CD8-positive, alpha-beta memory T cell (primary cell): ENCODE measurements at places on chromosomes 7 and 10. TPM values are rescaled to one million over a fixed set of nuclear protein-coding genes. Genes with fewer than 3 reads are reported as not detected.
A peak's percentile ranks its signal among the peaks of the same experiment; 100 is the strongest.

Gene FAM25G
- not detected for total RNA-seq

Gene TRIM73
- 3.6 TPM for total RNA-seq

Gene FOXI2
- not detected for total RNA-seq

GRCh38 chr10:48797830-48798229, 113.2 kb downstream of the WDFY4 start:
- no peak for DNase-seq

DNA sequence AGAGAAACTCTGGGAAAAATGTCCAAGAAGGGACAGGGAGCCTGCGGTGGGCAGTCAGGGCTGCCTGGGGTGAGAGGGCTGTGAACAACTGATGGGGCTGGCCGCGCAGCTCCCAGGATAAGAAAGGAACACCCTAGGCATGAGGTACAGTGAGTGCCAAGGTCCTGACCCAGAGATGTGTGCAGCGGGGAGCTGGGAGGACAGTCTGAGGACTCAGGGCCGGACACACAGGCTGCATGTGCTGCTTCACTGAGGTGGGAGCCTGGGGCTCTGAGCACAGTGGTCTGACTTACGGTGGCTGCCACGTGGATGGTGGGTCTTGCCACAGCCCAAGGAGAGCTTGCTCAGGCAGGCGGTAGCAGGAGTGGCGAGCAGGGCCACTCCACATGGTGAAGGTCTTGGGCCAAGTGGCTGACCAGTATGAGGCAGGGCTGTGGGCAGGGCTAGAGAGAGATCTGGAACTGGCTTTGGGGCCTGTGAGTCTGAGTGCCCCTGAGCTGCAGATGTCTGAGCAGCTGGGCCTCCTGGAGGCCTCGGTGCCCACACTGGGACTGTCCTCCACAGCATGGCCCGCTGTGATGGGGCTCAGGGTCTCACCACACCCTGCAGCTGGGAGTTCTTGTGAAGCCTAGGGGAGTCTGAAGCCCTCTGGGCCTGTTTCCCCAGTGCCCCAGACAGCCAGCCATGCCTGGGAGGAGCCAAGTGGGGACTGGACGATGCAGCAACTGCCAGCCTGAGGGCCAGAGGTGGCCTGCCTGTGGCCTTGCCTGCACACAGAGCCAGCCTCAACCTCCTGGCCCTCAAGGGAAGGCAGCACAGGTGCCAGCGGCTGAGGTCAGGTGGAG, 60.3 kb downstream of the RASGEF1A start:
- DNase-seq: no peak

GRCh38 chr7:47299496-47299895, 282.4 kb downstream of the TNS3 start:
- DNase-seq: no peak

DNA sequence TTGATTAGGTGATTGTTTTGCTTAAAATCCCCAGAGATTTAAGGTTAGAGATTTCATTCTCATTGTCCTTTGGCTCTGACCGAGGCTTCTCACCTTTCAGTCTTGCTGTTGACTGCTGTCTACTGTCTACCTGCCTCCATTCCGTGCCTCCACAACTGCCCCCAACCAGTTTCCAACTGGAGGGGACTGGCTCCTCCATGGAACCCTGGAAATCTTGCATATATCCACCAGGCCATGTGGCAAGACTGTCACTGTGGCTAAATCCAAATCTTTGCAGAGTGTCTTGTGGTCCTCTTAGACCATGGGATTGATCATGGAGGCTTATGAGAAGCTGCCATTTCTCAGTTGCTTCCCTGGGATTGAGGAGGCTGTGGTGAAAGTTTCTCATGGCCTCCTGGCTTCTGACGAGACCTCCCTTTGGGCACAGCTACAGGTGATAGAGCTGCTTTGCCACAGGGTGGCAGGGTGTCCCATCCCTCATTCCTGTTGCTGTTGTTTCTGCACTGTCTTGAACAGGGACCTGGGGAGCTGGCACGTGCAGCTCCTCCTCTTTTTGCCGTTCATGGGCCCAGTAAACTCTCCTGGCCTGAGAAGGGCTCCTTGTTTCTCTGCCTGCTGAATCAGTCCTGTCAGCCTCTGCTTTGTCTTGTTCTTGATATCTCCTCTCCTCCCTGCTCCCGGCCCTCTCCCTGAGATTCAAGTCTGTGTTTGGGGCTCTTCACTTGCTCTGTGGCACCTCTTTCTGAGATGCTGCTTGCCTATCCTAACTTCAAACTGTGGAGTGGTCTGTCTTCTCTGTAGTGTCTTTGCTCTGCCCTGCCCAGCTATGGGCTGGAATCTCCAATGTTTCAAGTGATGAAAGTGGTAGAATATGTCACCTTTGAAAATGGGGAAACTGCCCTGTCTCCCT, 63.6 kb upstream of the IGFBP3 start:
- DNase-seq: no peak

DNA sequence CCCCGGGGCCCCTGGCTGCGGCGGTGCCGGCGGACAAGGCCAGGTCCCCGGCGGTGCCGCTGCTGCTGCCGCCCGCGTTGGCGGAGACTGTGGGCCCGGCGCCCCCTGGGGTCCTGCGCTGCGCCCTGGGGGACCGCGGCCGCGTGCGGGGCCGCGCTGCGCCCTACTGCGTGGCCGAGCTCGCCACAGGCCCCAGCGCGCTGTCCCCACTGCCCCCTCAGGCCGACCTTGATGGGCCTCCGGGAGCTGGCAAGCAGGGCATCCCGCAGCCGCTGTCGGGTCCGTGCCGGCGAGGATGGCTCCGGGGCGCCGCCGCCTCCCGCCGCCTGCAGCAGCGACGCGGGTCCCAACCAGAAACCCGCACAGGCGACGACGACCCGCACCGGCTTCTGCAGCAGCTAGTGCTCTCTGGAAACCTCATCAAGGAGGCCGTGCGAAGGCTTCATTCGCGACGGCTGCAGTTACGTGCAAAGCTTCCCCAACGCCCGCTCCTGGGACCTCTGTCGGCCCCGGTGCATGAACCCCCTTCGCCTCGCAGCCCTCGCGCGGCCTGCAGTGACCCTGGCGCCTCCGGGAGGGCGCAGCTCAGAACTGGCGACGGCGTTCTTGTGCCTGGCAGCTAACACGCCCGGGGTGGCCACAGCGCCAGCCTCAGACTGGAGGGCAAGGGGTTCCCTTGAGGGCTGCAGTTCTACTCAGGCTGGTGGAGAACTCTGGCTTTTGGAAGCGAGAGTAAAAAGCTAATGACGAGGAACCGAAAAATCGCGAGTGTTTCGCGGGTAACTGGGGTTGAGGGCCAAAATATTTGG, 804 bp downstream of the FRAT1 start:
- peak; percentile 68 for DNase-seq

DNA sequence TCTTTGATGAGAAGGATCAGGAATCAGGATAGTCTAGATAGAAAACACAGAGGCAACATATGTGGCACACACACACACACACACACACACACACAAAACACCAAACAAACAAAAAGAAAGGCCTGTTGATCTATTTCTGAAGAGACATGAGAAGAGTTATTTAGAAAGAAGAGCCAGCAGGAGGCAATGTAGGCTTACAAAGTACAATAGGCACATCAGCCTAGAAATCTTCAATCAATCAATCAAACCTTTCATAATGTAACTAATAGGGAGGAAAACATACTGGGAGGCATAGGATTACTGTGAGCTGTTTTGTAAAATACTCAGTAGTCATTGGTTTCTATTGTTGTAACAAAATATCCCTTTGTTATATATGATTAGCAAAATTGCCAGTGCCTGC, 47.3 kb upstream of the TES start:
- DNase-seq: no peak

DNA sequence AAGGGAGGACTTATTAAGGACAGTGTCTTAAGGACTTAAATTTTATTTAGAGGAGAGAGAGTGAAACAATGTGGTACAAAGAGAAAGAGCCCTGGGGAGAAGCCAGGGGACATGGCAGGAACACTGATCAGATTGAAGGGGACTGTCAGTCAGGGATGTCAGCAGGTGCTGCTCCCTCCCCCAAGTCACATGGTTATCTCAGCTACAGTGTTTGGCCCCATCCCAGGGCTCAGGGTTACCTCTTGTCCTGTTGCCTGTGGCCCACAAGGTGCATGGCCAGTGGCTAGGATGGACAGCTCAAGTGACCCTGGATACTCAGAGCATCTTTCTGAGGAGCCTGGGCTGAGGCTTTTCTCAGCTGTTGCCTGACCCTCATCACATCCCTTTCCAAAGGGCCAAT, 325.9 kb upstream of the PODXL start:
- DNase-seq: no peak

DNA sequence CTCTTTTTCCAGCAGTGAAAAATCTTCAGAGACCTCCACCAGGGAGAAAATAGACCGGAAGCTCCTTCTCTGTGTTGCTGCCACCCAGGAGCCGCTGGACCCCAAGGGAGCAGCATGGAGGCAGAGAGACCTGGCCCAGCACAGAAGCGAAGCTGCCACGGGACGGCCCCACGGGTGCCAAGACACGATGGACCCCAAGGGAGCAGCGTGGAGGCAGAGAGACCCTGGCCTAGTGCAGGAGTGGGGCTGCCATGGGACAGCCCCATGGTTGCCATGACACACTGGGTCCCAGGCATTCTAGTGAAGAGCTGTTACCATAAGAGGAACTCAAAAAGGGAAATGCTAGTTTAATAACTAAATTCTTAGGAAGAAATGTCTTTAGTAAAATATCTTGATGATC, 186.3 kb downstream of the PTPRN2 start:
- no peak for DNase-seq

GRCh38 chr7:155913719-155914118, 101.5 kb upstream of the SHH start:
- no peak for DNase-seq

DNA sequence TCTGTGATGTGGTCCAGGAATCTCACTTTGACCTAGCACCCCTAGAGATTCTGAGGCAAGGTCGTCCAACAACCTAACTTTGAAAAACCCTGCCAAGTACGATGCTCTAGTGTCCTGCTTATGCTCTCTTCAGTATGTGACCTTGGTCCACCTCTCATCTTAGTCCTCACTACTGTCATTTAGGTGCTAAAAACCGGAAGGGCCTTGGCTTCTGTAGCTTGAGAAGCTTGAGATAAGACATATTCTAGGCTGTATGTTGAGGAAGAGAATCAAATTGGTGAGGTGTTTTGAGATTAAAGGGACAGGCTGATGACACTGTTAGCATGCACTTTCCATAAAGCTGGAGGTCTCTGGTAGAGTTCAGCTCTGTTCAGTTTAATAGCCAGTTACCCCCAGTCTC, 57.0 kb upstream of the MTPN start:
- DNase-seq: no peak

DNA sequence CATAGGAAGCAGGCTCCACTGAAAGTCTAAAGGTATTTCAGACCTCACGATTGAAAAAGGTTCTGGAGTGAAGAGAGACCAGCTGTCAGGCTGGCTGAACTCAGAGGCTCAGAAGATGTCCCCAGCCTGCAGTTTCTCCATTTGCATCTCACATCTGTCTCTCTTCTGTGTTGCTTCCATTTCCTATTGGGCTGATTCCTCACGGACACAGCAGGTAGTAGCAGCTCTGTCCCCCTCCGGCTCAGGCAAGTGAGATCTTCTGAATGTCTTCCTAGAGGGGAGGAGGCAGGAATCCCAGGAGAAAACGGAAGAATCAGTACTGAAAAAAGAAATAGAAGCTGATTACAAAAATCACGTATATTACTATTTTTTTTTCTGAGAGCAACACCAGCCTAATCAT, 274.1 kb upstream of the COBL start:
- no peak for DNase-seq

GRCh38 chr7:45717537-45718235, 143.5 kb downstream of the ADCY1 start:
- no peak for DNase-seq

GRCh38 chr10:123886292-123886691, 5.3 kb downstream of the CPXM2 start:
- no peak for DNase-seq

DNA sequence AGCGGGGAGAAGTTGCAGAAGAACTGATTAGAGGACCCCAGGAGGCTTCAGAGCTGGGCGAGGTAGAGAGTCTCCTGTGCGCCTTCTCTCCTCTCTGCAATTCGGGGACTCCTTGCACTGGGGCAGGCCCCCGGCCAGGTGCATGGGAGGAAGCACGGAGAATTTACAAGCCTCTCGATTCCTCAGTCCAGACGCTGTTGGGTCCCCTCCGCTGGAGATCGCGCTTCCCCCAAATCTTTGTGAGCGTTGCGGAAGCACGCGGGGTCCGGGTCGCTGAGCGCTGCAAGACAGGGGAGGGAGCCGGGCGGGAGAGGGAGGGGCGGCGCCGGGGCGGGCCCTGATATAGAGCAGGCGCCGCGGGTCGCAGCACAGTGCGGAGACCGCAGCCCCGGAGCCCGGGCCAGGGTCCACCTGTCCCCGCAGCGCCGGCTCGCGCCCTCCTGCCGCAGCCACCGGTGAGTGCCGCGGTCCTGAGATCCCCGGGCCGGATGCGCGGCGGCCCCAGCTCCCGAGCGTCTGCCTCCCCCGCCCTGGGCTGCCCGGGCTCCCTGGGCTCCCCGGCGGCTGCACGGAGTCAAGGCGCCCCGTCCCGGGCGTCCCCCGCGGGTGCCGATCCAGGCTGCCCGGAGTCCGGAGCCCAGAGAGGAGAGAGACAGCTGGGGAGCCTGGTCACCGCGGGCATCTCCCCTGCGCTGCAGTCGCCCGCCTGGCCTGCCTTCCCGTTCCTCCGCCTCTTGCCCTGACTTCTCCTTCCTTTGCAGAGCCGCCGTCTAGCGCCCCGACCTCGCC, at the start of gene PLAU:
Gene PLAU (plus strand): TSS at position 369 of the 789 bp plus-strand sequence. CDS start 424 bp downstream, outside the sequence.
- DNase-seq: peak; percentile 23

- DNase-seq: no peak
These were observed 352.0 kb downstream of the SORCS3 start for GRCh38 chr10:104993085-104993484.

DNA sequence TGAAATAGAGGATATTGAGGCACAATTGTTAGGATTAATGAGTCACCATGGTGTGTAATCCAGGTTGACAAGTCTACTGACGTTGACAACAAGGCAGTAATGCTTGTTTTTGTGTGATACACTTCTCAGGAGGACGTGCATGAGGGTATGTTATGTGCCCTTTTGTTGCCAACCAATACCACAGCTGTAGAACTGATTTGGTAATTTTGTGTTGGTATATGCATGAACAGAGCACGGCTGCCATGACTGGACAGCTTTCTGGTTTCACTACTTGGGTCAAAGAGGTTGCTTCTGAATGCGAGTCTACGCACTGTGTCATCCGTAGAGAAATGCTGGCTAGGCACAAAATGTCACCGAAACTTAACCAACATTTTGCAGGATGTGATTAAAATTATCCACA, 32.9 kb downstream of the PHTF2 start:
- no peak for DNase-seq

DNA sequence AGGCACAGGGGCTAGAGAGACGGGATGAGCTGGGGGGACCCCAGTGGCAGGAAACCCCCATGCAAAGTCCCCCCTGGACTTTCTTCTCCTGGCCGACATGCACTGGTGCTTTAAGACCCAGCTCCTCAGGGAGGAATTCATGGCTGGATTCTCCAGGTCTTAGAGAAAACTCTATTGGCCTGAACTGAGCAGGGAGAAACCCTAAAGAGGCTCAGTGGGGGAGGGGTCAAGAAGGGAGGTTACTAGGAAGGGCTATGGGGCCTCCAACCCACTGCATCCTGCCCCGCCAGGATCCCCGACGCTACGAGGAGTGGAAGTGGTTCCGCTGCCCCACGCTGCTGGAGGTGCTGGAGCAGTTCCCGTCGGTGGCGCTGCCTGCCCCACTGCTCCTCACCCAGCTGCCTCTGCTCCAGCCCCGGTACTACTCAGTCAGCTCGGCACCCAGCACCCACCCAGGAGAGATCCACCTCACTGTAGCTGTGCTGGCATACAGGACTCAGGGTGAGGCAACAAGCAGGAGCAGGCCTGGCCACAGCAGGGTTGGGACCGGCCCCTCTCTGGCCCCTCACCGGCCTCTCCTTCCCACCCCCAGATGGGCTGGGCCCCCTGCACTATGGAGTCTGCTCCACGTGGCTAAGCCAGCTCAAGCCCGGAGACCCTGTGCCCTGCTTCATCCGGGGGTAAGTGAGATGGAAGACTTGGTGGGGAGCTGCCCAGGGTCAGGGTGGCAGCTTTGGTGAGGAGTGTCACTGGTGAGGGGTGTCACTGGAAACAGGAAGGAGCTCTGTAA, 13.8 kb downstream of the ATG9B start:
- DNase-seq: peak; percentile 59
